ENCODE measurements at places on chromosomes 5 and 9. TPM values are rescaled to one million over a fixed set of nuclear protein-coding genes. Genes with fewer than 3 reads are reported as not detected.

PGM5 gene
- not detected for total RNA-seq

DNA sequence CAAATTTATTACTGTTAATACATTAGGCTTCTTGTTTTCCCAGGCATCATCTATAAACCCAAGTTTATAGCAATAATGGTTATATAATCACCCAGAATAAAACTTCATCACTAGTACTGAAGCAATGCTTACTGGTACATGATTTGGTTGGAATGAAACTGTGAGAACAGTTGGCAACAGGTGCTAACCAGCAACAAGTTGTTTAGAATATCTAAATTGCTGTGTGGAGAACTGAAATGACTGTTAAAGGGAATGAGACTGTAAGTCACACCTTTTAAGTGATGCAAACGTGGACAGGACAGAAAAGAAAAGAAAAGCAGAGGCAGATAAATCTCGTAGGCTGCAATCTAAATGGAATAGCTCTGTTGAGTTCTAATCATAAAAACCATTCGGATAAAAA, 2.5 kb downstream of the YIPF5 start:
- H3K27ac ChIP-seq: peak overlapping the region; percentile 65
- peak overlapping the region; percentile 54 for H3K4me3 ChIP-seq
- H3K36me3 ChIP-seq: peaks cover 5% of the 10 kb centered on the region
- peaks cover 41% of the 10 kb centered on the region for H3K4me1 ChIP-seq
- DNase-seq: no peak

SLC34A3 gene
- total RNA-seq: 0.14 TPM

IRX1 gene
- not detected for total RNA-seq

CLTB gene
- total RNA-seq: 41.9 TPM

SLC6A7 gene
- not detected for total RNA-seq

- H3K4me1 ChIP-seq: peaks cover 19% of the 10 kb centered on the region
- DNase-seq: peak; percentile 47
- peak overlapping the region; percentile 74 for H3K4me3 ChIP-seq
- peaks cover 20% of the 10 kb centered on the region for H3K27me3 ChIP-seq
These were observed 62.3 kb downstream of the CXXC5 start for GRCh38 chr5:139710319-139711066.

GRCh38 chr5:110070836-110071235, 381.1 kb downstream of the MAN2A1 start:
- no peaks in the 10 kb centered on the region for H3K27me3 ChIP-seq
- no peak overlapping the region for H3K27ac ChIP-seq
- H3K4me1 ChIP-seq: peaks cover 6% of the 10 kb centered on the region
- peaks cover 18% of the 10 kb centered on the region for H3K36me3 ChIP-seq
- DNase-seq: no peak
- no peak overlapping the region for H3K4me3 ChIP-seq

Measured in activated T-cell treated with anti-CD3 and anti-CD28 coated beads, Interleukin-2, amount 50 U/mL, for 72 hours (primary cell).